SIG-M5 (cell line): ENCODE measurements at places on chromosomes 1 and 21.

DNA sequence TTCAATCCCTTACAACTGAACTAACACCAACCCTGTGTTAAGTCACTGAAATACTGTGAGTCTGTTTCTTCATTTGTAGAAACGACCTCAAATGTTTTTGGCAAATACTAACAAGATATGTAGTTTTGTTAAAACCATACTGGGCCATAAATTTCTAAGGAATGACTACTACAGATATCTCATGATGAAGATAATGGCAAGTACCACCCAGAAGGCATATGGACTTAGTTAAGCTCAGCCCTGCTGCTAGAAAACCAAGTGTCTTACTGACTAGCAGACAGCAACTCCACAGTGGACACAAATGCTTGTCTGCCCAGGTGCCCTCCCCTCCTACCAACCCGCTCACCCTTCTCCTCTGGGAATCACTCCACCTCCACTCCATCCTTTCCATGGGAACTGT lies 44.5 kb upstream of the BMP8B start:
- DNase-seq: no peak

DNA sequence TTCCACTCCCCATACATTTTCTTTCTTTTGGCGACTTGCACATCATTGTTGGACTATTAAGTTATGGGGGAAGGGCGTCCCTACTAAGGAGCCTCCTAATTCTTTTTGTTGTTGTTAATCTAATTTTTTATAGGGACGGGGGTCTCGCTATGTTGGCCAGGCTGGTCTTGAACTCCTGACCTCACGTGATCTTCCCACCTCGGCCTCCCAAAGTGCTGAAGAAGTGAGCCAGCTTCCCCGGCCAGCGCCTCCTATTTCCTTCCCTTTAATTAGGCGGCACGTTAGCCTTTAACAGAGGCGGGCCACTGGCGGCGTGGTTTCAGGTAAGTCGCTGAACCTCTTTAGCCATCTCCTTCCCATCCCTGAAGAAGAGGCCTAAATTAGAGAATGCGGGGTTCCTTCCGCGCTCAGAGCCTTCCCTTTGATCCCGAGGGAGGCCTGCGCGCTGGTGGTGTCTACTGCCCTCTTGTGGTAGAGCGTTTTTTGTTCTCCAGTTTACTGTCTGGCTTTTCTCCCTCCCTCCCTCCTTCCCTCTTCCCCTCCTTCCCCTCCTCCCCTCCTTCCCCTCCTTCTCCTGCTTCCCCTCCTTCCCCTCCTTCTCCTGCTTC lies 38.1 kb downstream of the TNFRSF9 start:
- no peak for DNase-seq

- DNase-seq: peak; percentile 65
Measured at GRCh38 chr1:89022167-89022959, at the start of gene GBP3. Gene GBP3 (minus strand): TSS chr1:89022866. CDS start chr1:89020721, 2,145 bp downstream.

- no peak for DNase-seq
Measured at GRCh38 chr1:41444246-41444645, 40.2 kb downstream of the EDN2 start.

DNA sequence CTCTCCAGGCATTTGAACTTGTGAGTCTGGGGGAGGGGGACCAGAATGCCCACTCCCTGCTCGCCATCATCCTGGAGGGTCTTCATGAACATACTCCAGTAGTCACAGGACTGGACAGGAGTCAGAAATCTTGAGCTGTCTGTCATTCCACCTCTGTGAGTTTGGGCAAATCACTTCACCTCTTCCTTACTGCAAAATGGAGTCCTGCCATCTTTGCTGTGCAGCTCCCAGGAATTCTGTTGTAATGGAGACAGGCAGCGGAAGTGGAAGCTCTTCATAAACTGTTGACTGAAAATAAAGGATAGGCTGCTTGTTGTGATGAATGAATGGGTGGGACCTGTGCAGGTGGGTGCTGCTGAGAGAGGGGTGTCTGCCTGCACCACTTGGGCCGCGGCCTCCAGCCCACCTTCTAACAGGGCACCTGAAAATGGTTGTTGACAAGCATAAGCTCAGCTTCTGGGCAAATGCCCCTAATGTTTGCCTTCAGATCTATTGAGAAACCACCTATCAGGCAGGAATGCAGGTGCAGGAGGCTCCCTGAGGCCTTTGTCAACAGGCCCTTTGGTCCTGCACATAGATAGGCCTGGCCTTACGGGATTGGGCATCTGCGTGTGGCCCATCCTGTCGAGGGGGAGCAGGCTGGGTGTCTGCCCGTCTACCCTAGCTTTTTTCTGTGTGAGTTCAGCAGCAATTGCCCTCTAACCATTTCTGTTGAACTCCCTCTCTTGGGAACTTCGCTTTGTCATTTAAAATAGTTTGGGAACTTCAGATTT lies 321.0 kb downstream of the RPS6KC1 start:
- no peak for DNase-seq

- DNase-seq: peak; percentile 81
Measured at GRCh38 chr1:16206547-16207317, 5.7 kb downstream of the ARHGEF19 start.

DNA sequence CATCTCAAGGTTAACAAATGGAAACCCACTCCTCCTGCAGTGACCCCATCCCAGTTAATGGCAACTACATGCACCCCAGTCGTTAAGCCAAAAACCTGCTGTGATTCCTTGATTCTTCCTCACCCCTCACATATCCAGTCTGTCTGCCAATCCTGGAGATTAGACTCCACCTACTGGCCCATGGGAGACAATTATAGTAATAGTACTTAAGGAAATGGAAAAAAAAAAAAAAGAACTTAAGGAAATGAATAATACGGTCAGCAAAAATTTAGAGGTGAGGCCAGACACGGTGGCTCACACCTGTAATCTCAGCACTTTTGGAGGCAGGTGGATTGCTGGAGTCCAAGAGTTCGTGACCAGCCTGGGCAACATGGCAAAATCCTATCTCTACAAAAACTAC lies 7.0 kb downstream of the NOL9 start:
- DNase-seq: no peak

GRCh38 chr1:117556341-117556740 lies 49.5 kb upstream of the TENT5C start:
- no peak for DNase-seq

- no peak for DNase-seq
Measured at GRCh38 chr1:245671349-245671748, 516.6 kb downstream of the KIF26B start.

GRCh38 chr1:162954824-162955223 lies 93.8 kb upstream of the CCDC190 start:
- no peak for DNase-seq

DNA sequence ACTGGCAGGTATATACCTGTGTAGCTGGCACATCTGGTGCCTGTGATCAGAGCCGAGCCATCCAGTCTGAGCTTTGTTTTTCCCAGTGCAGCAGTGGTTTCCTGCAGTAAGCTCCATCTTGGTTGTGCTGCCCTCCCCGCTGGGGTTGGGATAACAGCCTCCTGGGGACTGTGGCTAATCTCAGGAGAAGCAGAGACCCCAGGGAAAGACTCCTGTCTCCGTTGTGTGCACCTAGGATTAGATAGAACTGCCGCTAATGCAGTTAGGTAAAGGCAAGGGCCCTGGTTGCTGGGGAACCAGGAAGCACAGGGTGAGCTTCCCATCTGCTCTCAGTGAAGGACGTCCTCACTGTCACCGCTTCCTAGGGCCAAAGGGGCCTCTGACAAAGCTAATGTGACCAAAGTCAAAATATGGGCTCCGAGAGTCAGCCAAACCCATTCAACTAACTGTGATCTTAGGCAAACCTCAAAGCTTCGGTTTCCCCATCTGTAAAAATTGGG lies 20.0 kb downstream of the ROR1 start:
- DNase-seq: no peak

GRCh38 chr1:44353604-44354003 lies 1.5 kb downstream of the ERI3 start:
- DNase-seq: no peak

GRCh38 chr1:214573386-214574318 lies 22.2 kb upstream of the PTPN14 start:
- DNase-seq: no peak

- DNase-seq: no peak
Measured at GRCh38 chr21:41091616-41092015, 76.3 kb upstream of the BACE2 start.

- DNase-seq: no peak
Measured at GRCh38 chr1:225577241-225577640, 75.7 kb downstream of the ENAH start.

GRCh38 chr1:66405061-66405460 lies 128.9 kb upstream of the SGIP1 start:
- no peak for DNase-seq

- no peak for DNase-seq
Measured at GRCh38 chr21:38476385-38476784, 21.9 kb downstream of the ERG start.

DNA sequence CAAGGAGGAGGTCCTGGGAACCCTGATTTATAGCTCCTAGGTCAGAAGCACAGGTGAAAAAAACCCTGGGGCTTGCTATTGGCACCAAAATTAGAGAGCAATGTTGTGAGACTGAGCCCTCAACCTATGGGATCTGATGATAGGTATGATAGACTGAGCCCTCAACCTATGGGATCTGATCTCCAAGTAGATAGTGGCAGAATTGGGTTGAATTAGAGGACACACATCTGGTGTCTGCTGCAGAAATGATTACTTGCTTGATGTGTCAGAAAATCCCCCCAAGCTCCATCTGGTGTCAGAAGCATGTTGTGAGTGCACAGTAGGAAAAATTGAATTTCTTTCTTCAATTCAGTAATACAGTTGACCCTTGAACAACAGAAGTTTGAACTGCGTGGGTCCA lies 62.4 kb downstream of the MAP3K21 start:
- no peak for DNase-seq
